ENCODE measurements at places on chromosomes 7 and 10.

GRCh38 chr10:112904000-112904399 is 46.0 kb upstream of the TCF7L2 start:
- DNase-seq, result no peak

GRCh38 chr7:10860516-10860915 is 113.2 kb upstream of the PHF14 start:
- DNase-seq, result no peak

GRCh38 chr7:135980665-135981180 is 3.6 kb upstream of the MTPN start:
- peak; percentile 88 for DNase-seq

DNA sequence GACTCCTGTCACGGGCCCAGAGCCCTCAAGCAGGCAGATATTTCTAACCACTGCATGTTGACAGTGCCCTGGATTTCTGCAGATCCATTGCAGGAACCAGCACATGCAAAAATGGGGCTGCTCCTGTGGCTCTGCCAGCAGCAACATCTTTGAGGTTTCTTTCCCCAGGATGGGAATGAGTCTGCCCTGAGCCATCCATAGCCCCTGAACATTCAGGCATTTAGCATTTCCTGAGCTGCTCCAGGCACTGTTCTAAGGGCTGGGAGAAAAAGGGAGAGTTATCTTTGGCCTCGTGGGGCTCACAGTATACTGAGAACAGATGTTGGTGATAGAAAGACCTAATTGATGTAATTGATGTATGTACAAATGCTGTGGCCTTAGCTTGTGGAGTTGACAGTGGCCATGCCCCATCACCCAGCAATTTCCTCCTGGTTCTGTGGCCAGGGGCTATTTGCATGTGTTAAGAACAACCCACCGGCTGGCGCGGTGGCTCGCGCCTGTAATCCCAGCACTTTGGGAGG is 66.0 kb upstream of the LRRC4 start:
- DNase-seq, result no peak

DNA sequence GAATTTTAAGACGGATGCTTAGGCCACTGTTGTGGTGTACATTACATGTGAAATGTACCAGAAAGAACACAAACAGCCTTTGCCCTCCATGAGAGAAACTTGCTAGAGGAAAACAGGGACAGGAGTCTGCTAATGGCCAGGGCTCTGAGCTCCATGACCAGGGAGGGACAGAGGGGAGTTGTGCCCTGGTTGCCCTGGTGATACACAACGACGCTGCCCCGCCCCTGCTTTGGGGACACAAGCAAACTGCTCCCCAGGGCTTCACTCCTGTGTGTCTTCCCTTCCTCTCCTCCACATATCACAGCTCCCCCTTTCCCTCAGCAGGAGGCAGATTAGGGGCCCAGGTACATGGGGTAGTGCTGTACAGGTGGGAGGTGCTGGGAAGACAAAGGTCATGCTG is 36.2 kb downstream of the AMPH start:
- no peak for DNase-seq

Measured in activated CD4-positive, alpha-beta T cell treated with anti-CD3 and anti-CD28 coated beads, Interleukin-2, Interleukin-6, amounts not matched to agents 100 ng/mL and 50 ng/mL, durations not matched to agents 16 hours and 8 hours (primary cell).